ENCODE measurements at places on chromosomes 16 and 17.

GRCh38 chr17:75093548-75094158, 5.9 kb downstream of the SLC16A5 start:
- no peak for DNase-seq

DNA sequence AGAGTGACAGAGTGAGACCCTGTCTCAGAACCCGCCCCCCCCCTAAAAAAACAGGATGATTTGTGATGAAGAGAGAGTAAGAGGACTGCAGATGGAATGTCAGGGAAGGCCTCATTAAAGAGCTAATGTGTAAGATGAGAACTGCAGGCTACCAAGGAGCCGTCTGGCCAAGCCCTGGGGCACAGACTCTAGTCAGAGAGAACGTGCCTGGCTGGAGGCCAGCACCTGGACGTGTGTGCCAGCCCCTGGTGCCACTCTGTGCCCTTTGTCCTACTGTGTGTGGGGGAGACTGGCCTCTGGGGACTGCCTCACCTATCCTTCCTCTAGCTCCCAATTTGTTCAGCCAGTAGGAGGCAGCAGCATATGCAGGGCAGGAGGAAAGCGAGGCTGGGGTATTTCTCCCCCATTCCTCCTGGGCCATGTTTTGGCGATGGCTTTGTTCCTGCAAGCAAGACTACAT, 37.1 kb downstream of the KNOP1 start:
- no peak for DNase-seq

- DNase-seq: no peak
Measured at GRCh38 chr17:5127910-5128309, 12.1 kb downstream of the USP6 start.

- no peak for DNase-seq
Measured at GRCh38 chr16:88398170-88398873, 15.6 kb downstream of the ZNF469 start.

- peak; percentile 91 for DNase-seq
Measured at GRCh38 chr17:73710095-73710592, 65.9 kb upstream of the SDK2 start.

GRCh38 chr17:6706996-6707395, 6.2 kb downstream of the SLC13A5 start:
- DNase-seq: no peak

DNA sequence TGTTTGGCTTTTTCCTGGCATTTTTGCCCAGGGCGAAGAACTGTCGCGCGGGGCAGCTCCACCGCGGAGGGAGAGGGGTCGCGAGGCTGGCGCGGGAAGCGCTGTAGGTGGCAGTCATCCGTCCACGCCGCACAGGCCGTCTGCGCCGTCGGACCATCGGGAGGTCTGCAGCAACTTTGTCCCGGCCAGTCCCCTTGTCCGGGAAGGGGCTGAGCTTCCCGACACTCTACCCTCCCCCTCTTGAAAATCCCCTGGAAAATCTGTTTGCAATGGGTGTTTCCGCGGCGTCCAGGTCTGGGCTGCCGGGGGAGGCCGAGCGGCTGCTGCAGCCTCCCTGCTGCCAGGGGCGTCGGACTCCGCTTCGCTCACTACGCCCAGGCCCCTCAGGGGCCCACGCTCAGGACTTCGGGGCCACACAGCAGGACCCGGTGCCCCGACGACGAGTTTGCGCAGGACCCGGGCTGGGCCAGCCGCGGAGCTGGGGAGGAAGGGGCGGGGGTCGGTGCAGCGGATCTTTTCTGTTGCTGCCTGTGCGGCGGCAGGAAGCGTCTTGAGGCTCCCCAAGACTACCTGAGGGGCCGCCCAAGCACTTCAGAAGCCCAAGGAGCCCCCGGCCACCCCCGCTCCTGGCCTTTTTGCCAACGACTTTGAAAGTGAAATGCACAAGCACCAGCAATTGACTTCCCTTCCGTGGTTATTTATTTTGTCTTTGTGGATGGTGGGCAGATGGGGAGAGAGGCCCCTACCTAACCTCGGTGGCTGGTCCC, 2.3 kb upstream of the CBX4 start:
- DNase-seq: peak; percentile 56

DNA sequence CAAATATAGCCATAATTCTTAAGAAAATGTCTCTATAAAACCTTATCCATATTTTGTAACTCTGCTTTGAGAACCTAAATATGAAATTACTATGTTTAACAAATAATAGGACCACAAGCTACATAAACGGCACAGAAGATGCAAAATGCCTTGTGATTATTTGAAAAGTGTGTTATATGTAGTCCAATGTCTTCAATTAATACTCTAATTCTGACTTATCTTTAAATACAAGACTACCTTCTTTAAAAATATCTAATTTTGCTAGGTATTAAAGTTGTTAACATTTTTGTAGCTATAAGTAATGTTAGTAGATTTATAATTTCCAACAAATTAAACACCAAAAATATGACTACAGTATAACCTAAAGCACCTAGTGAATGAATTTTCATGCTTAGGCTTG, 17.0 kb downstream of the PSMD12 start:
- DNase-seq: no peak

GRCh38 chr17:4635823-4636375, 5.6 kb downstream of the ALOX15 start:
- no peak for DNase-seq

DNA sequence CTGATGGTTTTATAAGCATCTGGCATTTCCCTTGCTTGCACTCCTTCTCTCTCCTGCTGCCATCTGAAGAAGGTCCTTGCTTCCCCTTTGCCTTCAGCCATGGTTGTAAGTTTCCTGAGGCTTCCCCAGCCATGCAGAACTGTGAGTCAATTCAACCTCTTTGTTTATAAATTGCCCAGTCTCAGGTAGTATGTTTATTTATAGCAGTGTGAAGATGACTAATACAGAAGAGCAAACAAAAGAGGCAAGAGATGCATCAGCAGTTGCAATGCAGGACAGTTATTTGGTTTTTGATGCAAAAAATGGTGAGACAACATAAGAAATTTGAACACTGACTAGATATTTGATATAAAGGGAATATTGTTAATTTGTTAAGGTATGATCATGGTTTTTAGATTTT, 16.8 kb downstream of the TMEM100 start:
- no peak for DNase-seq
